Activated T-helper 1 cell treated with Interleukin-2 at 50 U/mL for 16 hours (primary cell): ENCODE measurements at places on chromosomes 13 and 19.

- no peak for DNase-seq
These were observed 206.0 kb upstream of the PCDH17 start for GRCh38 chr13:57425531-57425930.

DNA sequence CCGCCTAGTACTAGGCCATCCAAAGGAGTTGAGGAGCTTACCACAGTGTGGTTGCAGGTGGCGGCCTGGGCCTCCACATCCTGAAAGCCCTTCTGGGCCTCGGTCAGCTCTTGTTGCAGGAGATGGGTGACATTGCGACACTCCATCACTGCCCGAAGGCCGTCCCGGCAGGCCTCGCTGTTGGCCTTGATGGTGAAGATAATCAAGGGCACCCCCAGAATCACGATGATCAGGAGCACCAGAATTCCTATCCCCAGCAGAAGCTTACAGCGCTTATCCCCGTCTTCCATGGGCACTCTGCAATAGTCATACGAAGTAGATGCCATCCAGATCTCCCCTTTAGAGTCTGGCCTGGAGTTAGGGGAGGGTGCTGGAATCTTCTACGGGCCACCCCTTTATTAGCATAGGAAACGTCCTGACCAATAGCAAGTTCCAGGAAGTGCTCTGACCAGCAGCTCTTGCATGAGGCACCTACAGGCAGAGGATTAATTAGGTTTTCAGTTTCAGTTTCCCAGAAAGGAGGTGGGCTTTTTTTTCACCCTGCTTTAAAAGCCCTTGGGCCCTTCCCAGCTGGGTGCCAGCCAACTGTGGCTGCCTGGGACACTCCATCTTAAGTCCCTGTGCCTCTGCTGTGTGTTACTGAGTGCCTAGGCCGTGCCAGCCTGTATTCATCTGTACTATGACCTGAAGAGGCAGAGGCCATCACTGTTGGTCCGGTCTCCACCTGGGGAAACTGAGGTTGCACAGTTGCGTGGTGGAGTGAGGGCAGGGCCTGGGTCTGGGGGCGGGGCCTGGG, at the start of gene BST2:
TSS of gene BST2 (minus strand) at position 381 of the 796 bp plus-strand sequence. CDS start at position 326, 55 bp downstream.
- DNase-seq, result no peak

GRCh38 chr13:31905961-31906360, 125.6 kb upstream of the FRY start:
- DNase-seq, result no peak

- DNase-seq, result no peak
These were observed 31.1 kb upstream of the SEMA6B start for GRCh38 chr19:4590559-4590958.

DNA sequence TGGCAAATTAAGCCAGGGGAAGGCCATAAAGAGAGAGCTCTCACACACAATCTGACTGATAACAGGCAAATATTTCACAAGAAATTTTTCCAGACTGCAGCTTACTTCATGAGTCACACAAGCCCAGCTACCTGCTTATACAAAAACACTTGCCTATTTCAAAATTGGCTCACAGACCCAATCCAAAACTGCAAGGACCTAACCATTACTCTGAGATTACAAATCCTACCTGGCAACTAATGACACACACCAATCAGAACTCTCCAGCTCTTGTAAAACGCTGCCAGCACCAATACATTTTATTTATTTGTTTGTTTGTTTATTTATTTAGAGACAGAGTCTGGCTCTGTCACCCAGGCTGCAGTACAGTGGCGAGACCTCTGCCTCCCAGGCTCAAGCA, 18.1 kb upstream of the ZFP82 start:
- DNase-seq, result no peak

DNA sequence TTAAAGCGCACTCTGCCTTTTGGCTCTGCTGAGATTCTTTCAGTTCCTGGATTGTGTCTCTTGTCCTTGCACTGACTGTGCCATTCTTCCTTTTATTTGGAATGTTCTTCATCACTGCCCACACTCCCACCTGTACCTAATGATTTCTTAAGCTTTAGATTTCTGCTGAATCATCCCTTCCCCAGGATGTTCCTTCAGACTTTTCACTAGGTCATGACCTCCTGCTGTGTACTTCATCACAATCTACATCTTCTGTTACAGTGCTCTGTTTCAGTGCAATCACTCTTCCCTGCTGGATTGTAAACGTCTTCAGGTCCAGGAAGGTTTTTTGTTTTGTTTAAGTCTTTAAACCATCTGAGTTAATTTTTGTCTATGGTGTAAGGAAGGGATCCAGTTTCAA, 281.0 kb downstream of the ATP8A2 start:
- DNase-seq, result no peak

DNA sequence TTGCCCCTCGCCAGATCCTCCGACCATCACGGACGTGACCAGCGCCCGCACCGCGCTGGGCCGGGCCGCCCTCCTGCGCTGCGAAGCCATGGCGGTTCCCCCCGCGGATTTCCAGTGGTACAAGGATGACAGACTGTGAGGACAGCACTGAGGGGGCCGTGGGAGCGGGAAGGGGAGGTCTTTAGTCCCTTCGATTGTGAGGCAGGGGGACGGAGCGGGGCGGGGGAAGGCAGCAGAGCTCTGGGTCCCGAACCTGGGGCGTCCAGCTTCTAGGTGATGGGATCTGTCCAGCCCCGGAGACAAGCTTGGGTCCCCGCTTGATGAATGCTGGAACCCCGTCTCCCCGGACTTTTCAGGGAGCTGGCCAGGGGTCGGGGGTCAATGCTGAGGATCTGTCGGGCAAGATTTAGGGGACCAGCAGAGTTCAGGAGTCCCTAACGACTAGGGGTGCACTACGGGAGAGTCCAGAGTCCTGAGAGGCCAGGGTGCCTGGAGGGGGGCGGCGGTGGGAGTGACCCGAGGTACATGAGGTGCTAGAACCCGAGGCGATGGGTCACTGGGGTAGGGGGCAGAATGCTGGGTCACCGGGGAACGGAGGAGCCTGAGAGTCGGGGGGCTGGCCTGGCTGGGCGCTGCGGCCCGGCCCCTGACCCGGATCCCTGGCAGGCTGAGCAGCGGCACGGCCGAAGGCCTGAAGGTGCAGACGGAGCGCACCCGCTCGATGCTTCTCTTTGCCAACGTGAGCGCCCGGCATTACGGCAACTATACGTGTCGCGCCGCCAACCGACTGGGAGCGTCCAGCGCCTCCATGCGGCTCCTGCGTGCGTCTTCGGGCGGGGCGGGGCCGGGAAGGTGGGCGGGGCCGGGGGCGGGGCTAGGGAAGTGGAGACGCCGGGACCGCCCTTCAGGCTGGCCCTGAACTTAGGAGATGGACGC, 14.6 kb downstream of the VSIG10L start:
- no peak for DNase-seq

DNA sequence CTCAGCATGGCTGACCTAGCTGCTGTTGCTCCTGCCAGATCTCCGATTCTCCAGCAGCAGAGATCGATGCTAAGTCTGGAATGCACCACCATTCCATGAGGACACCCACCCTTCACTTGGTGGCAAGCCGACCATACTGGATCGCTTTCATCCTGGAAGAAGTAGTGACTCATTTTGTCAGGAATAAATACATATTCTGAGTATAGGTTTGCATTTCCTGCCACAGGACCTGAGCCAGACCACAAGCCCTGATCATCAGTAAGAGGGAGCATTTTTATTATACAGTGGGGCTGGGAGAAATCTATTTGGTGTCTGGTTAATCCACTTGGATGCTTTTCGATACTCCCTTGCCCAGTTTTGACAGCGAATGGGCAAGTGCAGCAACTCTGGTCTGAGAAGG, 10.9 kb upstream of the KCTD15 start:
- no peak for DNase-seq

GRCh38 chr19:23071147-23071511, 45.7 kb upstream of the ZNF730 start:
- no peak for DNase-seq

DNA sequence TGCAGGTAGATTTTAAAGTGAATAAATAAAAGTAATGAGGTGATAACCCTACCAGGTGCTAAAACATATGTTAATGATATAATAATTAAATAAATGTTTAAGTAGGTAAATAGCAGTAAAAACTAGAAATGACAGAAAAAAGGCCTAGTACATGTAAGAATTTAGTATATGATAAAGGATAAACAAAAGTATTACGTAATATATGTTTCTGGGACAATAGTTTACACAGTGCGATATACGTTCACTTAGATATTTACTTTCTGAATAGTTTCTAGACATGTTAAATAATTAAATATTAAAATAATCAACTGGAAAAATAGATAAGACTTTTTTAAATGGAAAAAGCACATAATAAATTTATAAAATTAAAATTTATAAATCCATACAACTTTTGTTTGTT, 340.9 kb downstream of the LIG4 start:
- DNase-seq, result no peak

- DNase-seq, result no peak
These were observed 1.3 kb downstream of the BBC3 start for GRCh38 chr19:47229676-47230053.

GRCh38 chr13:113431171-113431570, 22.1 kb downstream of the ADPRHL1 start:
- no peak for DNase-seq

DNA sequence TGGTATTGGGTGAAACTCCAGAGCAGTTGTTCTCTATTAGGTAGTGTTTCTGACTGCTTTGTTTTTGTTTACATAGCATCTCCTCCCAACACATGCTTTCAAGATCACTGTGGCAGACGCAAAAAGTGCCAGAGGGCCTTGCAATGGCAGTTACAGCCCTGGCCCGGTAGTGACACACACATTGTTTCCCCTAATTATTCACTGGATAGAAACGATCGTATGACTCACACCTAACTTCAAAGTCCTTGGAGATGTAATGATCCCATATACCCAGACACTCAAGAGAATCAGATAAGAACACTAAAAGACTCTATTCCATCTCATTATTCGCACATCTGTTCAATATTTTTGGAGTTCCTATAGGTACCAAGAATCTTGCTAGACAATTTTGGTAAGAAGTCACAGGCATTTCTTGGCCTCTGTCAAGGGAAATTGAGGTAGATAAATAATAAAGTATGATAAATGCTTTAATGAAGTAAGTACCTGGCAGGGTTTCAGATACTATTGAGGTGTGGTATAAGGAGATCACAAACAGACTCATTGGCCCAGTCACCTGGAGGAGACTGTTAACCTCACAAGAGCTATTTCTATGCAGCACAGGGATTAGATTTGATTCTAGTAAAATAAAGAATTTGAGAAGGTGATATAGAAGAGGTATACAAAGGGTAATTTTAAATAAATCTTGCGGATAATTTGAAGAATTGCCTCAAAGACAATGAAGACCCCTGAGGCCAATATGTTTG, 485.3 kb downstream of the SLITRK6 start:
- DNase-seq, result no peak

GRCh38 chr13:32923725-32924124, 92.5 kb upstream of the KL start:
- DNase-seq, result no peak

DNA sequence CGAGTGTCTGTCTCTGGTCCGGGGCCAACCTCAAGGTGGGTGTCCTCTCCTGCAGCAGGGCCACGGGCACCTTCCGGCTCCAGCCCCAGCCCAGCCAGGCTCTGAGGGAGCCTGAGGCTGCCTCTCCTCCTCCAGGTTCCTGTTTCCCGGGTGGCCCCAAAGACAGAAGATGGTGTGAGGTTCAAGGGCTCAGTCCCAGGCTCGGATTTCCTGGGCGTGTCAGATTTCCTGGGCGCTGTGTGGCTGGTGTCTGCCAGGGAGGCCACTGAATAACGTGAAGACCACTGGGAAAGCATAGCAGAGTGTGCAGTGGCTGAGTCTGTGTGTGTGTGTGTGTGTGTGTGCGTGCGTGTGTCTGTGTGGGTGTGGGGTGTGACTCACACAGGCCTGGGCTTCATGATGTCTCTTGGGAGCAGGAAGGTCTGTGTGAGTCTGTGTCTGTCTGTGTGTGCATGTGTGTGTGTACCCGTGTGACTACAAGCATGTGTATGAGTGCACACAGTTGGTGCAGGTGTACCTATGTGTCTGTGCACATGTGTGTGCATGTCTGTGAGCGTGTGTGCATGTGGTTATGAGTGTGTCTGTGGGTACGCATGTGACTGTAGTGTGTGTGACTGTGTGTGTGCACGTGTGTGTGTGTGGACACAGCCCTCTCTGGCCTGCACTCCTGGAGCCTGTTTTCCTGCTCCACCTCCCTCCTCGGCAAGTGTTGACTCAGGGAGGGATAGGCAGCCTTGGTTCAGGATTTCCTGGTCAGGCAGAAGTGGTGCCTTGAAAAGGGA, 28.3 kb downstream of the CEBPA start:
- no peak for DNase-seq

- no peak for DNase-seq
These were observed 194.6 kb downstream of the KLF12 start for GRCh38 chr13:73939603-73940002.

DNA sequence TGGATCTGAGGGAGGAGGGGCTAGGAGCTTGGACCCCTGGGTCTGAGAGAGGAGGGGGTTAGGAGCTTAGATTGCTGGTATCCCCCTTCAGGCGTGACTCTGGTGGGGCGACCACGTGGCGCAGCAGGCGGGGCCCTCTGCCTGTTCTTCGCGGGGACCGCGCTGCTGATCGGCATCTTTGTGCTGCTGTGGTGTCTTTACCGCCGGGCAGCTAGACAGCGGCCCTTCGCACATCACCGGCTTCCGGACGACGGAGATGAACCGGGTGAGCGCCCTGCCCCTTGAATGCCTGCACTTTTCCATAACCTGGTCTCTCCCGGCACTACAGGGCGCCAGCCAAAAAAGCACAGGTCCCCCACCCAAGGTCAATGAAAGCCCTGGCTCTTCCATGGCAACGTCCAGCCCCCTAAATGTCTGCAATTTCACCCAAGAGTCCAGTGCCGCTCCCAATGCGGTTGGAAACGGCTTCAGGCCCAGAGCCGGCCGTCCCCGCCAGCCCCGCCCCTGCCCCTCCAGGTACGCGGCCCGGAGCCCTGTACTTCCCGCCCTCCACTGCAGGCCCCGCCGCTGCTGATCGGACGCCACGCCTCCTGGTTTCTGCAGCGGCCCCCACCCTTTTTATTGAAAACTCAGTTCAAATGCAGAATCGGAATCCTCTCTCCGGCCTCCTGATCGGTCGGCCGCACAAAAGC, 2.8 kb downstream of the GFY start:
- no peak for DNase-seq

GRCh38 chr13:109844396-109844795, 58.0 kb upstream of the IRS2 start:
- no peak for DNase-seq

DNA sequence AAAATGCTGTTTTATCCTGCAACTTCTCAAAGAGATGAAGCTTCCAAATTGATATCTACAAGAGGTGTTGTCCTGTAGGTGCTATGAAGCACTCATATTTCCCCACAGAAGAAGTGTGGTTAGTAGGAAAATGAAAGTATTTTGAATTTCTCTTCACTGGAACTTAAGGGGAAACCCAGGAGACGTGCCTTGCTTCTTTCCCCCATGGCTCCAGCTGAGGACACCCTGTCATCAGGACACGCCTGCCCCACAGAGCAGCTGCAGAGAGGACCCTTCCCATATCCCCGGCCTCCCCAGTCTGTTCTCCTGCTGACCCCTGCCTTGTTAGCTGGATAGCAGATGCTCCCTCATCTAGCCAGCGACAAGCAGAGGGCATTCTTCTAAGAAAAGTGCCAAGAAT, 371.3 kb downstream of the COG6 start:
- no peak for DNase-seq

GRCh38 chr19:18013210-18014111, 5.5 kb downstream of the ARRDC2 start:
- no peak for DNase-seq

GRCh38 chr13:99640260-99640659, 139.0 kb downstream of the TM9SF2 start:
- DNase-seq, result no peak
